ENCODE measurements at places on chromosomes 7 and 10.
A peak's percentile ranks its signal among the peaks of the same experiment; 100 is the strongest.

GRCh38 chr10:89556600-89556999 lies 21.2 kb upstream of the SLC16A12 start:
- no peak for DNase-seq

GRCh38 chr7:38339953-38340819 lies 66.8 kb upstream of the TARP start:
- no peak for DNase-seq

- DNase-seq = no peak
Observed at GRCh38 chr10:101132636-101133473, 1.8 kb downstream of the TLX1 start.

DNA sequence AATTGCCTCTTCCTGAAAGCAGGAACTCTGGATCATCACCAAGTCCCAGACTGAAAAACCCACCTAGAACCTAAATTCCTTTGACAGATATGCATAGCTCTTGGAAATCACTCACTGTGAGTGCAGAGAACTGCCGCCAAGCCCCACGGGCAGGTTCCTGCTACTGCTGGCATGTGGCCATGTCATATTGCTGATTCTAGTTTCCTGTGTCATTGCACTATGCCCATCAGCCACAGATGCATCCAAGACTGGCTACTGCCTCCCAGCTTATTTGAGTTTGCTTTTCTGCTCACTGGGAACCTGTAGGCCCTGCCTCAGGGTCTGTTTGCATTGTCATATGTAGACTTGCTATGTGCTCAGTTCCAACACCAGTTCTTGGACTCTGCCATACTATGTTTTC lies 786.0 kb downstream of the GRID1 start:
- no peak for DNase-seq

DNA sequence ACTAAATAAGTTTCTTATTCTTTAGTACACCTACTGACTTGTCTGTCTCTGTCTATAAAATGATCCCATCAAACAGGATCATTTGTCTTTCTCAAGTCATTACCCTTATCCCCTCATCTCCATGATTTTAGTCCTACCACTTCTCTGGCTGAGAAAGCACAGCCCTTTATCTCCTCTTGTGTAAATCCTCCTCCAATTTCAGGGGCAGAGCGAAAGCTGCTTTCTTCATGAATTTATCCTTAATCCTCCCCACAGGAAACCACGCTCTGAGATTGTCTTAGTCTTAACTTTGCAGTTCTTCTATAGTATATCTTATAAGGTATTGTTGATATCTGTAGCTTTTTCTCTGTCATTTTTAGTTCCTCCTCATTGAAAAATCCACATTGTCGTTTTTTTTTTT lies 239.7 kb upstream of the PLXDC2 start:
- DNase-seq = no peak

DNA sequence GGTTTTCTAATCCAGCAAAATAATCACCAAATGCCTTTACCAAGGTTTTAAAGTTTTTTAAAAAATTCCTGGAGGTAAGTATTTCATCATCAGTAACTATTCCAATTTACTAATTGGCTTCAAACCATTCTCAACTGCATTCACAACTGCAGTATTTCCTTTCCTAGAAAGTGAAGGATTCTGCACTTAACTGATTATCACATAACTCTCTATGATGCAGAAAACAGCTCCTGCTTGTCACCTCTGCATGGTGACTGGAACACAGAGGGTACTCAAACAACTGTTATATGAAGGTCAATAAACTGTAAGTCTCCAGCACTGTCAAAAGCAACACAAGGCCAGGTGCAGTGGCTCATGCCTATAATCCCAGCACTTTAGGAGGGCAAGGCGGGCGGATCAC lies 42.6 kb downstream of the SRPK2 start:
- DNase-seq = no peak

GRCh38 chr7:2755531-2755930 lies 67.5 kb downstream of the AMZ1 start:
- DNase-seq = no peak

GRCh38 chr10:110008518-110009339 lies 945 bp downstream of the ADD3 start:
- DNase-seq = peak; percentile 29

DNA sequence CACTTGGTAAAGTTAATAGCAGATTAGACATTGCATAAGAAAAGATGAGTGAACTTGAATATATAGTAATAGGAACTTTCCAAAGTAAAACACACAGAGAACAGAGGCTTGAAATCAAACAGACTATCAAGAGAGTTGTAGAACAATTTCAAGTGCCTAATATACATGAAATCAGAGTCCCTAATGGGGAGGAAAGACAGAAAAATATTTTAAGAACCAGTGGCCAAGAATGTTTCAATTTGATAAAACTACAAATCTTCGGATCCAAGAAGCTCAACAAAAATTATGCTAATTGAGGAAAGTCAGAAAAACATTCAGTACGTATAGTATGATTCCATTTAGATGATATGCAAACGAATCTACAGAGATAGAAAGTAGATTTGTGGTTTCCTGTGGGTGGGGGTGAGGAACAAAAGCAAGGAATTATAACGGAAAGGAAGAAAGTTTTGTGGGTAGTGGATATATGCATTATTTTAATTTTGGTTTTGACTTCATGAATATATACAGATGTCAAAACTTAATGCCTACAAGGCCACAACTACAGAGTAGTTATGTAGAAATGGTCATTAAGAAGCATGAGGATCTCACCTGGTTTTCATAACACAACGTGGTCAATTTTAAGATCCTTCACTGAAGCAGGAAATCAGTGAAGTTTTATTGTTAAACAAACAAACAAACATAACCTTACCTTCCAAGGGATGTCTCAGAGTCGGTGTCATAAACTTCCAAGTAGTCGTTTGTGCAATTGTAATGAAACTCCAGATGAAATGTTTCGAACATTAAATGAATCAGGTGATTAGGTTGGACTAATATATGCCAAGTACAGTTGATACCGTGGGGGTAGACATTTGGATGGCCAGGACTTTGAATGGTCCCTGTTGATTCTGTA lies 62.0 kb downstream of the CUBN start:
- DNase-seq = no peak

DNA sequence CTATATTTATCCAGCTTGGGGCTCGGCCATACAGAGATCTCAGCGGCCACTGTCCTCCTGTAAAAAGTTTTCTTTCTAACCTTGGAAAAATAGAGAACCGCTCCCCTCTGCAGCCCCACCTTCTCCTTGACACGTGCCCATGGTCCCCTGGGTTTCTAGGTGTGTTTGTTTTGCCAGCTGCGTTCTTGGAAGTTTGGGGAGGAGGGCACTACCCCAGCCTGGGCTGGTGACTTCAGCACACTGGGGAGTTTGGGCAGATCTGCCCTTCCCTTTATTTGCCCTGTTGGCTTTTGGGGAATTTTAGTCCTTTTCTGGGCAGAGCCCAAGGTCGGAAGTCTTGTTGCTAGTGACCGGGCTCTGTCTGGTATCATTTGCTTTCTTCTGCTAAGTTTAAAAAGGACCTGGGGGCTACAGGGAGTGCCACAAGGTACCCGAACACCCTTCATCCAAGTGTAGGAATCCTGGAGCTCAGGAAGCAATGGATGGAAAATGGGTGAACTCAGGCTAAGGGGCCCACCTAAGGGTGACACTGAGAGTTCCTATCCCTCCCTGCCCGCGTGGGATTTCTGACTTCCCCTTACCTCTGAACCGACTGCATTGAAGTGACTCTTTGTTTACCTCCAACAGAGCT lies 1.7 kb downstream of the ADAMTS14 start:
- no peak for DNase-seq

All from T-helper 9 cell (primary cell).